Left hindlimb (tissue), 1 donor: ENCODE measurements at places on chromosomes 12 and 14.
A peak's percentile ranks its signal among the peaks of the same experiment; 100 is the strongest.

DNA sequence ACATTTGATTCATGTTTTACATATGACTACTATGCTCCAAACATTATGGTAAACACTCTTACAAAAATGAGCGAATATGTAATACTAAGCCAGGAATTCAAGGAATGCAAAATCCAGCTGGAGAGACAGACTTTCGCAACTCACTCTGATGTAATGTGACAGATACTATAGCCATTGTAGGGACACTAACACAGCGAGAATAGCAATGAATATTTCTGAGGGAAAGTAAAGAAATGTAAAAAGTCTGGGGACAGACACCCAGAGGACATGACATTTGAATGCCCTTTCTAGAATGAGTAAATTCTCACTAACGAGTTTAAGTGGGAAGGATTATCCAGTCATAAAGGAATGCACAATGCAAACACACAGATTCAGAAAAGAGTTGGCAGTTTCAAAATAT, 121.9 kb downstream of the PIK3C2G start:
- DNase-seq, result no peak

- no peak for DNase-seq
Measured at GRCh38 chr12:49008943-49009342, 9.6 kb downstream of the PRKAG1 start.

GRCh38 chr12:95870897-95871296, 12.1 kb downstream of the SNRPF start:
- no peak for DNase-seq

GRCh38 chr14:103318750-103319419, 15.2 kb upstream of the EIF5 start:
- DNase-seq, result no peak

GRCh38 chr12:122403831-122404230, 18.6 kb downstream of the CLIP1 start:
- DNase-seq, result no peak

- no peak for DNase-seq
Measured at GRCh38 chr12:84421103-84421502, 491.5 kb downstream of the SLC6A15 start.

DNA sequence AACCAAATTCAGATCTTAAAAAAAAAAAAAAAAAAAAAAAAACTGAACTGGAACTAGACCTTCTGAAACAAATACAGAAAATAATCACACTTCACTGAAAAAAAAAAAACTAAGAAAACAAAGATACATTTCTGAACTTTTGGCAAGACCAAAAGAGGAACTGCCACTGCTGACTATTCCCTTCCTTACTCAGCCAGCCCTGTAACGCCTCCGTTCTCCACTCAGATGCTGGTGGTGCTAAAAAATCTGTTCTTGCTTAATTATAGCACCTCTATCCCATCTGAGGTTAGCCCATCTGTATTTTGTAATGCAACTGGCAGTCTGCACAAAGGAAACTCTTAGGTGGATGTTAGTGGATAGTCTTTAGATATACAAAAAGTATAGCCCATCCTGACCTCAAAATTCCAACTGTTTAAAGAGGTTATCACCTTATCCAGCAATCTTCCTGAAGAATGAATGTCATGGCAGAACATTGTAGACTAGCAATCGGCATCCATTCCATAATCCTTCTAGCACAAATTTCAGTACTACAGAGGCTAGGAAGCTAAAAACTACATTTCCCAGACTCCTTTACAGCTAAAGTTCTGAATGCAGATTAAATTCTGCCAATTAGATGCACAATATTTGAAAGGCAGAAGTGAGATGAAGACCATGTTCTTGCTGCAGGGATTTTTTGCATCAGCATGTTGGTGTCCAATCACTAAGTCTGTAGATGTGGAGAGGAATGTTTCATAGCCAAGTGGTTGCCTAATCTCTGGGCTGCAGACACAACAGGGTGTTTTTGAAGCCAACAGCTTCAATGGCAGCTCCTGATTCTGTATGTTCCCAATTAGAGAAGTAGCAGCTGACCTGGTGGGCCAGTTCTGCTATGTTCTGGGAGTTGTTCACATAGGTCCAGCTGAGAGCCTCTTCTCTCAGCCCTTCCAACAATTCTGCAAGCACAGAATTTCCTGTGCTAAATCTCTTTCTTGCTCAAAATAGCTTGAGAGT, 5.7 kb downstream of the MAP3K9 start:
- no peak for DNase-seq

GRCh38 chr14:24818058-24818822, 184.2 kb upstream of the GZMB start:
- DNase-seq, result no peak

DNA sequence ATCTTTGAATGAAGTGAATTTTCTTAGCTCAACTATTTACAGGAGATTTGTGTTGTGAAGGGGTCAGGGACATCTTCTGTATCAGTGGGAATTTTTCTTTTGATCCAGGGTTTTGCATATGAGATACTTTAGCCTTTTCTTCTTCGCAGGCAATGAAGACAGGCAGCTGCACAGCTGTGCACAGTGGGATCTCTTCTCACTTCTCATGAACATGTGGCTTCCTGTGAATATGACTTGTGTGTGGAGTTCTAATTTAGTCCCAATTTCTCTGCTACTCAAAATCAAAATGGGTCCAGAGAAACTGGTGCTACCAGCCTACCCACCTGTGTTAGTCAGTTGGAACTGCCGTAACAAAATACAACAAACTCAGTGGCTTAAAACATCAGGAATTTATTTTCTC, 37.8 kb downstream of the ARF6 start:
- DNase-seq, result no peak

DNA sequence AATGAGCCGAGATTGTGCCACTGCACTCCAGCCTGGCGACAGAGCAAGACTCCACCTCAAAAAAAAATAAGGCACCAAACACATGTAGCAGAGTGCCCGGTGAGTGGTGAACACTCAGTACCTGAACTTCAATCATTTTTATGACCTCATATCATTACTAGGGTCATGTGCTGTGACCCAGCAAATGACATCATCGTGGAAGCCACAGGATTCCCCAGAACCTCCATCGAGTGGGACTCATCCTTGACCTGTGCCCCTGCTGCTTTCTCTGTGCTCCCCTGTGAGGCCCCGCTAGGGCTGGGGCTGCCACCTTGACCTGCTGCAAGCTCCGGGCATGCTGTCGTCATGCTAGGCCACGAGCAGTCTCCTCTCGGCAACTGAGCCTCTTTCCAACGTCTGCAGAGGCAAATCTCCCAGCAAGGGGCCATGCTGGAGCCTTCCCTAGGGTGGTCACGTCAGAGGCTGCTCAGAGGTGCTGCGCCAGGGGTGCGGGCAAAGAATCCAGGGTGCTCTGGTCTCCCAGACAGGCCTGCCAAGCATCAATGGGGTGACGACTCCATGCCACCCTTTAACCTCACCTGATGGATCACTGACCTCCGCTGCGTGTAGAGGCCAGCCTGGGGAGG, 18.5 kb downstream of the GLTP start:
- DNase-seq, result no peak

- DNase-seq, result no peak
Measured at GRCh38 chr12:123033392-123034021, 53.0 kb downstream of the ARL6IP4 start.

DNA sequence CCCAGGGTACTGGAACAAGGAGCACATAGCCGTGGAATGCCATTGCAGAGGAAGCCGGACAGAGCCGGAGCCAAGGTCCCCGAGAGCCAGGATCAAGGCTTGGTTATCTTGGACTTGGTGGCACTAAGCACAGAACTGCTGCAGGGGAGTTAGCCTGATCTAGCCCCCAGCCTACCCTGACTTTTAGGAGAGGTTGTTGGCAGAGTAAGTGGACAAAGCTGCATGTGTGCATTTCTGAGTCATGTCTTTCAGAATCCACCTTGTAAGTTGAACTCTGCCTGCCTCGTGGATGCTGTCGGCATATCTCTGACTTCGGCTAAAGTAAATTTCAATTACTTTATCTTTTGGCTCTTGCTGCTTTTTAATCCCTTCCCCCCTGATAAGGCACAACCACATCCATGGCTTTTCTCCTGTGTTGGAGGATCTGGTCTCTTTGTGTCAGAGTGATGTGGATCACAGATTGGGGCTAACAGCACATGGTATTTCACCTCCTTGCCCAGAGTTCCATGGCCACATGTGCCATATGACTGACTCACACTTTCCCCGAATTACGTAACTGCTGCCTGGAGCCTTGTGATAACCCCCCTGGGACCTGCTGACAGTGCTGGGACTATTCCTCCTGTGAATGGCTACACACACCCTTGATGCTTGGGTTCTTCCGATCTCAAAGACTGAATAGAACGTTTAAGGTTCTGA, 240.3 kb downstream of the EMP1 start:
- no peak for DNase-seq

DNA sequence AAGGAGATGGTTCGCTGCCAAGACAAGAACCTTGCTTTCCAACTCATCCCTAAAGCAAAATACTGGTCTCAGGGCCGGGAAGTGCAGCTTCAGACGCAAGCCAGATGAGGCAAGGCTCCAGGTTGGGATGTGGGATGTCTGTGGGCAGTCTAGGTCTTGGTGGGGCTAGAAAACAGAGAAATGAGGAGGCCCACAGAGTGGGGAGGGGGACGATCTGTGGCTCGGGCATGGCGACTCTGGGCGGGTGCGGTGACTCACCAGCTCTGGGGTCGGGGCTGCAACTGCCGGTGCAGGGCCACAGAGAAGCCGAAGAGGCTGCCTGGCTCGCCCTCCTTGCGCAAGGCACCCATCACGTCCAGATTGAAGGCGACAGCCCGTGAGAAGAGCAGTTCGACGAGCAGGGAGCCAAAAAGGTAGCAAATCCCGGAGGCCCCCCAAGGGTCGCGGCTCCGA, 459 bp downstream of the ITGA7 start:
- DNase-seq, result peak; percentile 25

GRCh38 chr12:11729439-11730150, 80.1 kb downstream of the ETV6 start:
- no peak for DNase-seq

DNA sequence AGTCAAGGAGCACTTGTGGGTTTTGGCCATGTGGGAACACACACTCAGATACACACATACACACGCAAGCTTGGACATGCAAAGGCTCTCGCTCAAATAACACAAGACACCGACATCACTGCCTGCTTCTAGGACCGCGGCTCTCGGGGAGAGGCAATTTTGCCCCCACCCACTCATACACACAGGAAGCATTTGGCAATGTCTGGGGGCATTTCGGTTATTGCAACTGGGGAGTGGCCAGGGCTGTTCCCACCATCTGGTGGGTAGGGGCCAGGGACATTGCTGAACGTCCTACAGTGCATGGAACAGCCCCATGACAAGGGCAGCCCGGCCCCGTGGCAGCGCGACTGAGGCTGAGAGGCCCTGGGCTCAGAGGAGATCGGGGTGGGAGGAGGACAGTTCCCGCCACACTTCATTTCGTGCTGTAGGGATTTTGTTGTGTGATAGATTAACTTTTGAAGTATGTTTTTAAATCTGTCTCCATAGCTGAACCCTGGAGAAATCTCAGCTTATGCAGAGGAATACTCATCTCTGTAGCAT, 35.6 kb downstream of the RIMBP2 start:
- no peak for DNase-seq

- no peak for DNase-seq
Measured at GRCh38 chr12:53761306-53761705, 9.5 kb upstream of the CISTR start.

GRCh38 chr14:72962829-72963312, 36.6 kb downstream of the DCAF4 start:
- DNase-seq, result no peak

DNA sequence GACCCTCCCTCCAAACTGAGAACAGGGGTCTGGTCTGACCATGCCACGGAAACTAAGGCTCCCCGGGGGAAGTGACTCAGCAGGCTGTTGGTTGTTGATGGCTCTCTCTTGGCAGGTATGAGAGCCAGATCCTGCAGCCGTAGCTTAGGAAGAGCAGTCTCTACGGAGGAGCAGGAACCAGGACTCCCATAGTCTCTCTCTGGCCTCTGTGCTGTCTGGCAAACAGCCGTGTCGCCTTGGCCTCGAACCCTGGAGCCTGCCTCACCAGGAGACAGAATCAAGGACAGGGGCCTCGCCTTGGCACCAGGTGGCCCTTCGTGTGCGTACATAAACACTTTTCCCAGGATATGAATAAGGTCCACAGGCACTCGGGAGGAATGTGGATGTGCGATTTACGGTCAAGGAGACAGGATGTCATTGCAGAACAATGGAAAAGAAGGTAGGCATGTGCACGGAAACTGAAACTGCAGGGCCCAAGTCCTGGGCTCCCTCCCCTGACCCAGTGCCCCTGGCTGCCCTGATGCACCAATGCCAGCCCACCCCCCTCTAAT, 7.9 kb downstream of the VWF start:
- DNase-seq, result no peak

DNA sequence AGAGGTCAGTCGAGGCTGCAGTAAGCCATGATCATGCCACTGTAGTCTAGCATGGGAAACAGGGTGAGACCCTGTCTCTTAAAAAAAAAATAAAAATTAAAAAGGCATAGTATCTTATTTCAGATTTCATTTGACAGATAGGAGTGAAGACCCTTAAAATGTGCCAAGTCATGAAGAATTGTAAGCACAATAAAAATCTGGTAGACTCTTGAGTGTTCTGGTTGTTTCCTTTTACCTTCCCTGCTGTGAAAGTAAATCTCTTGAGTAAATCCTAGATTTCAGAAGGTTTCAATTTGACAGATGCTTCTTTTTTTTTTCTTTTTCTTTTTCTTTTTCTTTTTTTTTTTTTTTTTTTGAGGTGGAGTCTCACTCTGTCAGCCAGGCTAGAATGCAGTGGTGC, 109.0 kb downstream of the ESR2 start:
- no peak for DNase-seq

- DNase-seq, result no peak
Measured at GRCh38 chr12:21416511-21417121, 20.8 kb upstream of the PYROXD1 start.

- DNase-seq, result peak; percentile 62
Measured at GRCh38 chr12:8108808-8109398, 14.5 kb upstream of the CLEC4A start.

- peak; percentile 85 for DNase-seq
Measured at GRCh38 chr14:90382491-90383125, 14.2 kb upstream of the CALM1 start.

- DNase-seq, result no peak
Measured at GRCh38 chr14:20676072-20676471, 8.3 kb upstream of the RNASE4 start.

GRCh38 chr12:112439769-112440168, 21.0 kb downstream of the PTPN11 start:
- no peak for DNase-seq

DNA sequence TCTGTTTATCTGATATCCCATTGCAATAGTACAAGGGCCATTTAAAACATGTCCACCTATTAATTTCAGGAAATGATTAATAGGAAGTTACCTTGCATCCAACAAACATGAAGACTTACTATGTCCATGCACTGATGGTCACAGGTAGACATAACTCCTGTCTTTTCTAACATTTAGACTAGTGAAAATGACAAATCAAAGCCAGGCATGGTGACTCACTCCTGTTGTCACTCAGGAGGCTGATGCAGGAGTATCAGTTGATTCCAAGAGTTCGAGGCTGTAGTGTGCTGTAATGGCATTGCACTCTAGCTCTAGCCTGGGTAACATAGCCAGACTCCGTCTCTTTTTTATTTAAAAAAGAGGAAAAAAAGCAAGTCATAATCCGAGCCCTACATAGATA, 14.8 kb downstream of the HSP90B1 start:
- DNase-seq, result no peak

- DNase-seq, result peak; percentile 54
Measured at GRCh38 chr14:54568821-54569595, 2.1 kb downstream of the SAMD4A start.
